ENCODE measurements at places on chromosomes 5 and 9. TPM values are rescaled to one million over a fixed set of nuclear protein-coding genes. Genes with fewer than 3 reads are reported as not detected.

GRCh38 chr5:157059093-157059539 is at the start of gene HAVCR1:
HAVCR1 (minus strand) TSS chr5:157059116; CDS start chr5:157057943, 1,173 bp downstream.
- DNase-seq: no peak

DNA sequence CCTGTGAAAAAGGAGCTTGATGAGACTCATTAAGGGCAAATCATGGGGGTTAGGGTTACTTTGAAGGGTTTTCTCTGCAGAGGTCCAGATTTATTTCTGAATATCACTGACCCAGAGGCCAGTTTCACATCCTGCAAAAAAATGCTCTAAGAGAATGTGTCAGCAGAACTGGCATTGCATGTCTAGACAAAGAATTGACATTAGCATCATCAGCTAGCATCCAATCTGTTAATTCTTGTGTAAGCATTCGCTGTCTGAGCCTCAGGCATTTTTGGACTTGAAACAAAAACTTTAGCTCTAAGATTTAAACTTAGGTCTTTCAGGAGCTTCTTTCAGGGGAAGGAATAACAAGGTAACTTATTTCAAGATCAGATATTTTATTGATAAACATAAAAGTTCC is 187.9 kb upstream of the ELL2 start:
- DNase-seq: no peak

DNA sequence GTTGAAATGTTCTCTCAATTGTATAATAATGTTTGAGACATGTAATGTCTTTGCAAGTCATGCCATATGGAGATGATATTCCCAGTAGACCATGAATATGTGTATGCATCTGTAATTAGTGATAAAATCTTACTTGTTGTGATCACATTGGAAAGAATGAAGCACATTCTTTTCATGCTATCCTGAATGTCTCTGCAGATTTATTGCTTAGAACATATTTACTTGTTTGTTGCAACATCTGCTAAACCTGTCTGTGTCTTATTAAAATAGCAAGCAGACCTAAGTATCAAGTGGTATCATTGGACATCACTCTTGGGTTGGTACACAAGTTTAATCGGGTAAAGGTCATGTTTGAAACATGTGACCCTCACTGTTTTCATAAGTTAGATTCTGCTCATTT is 265.5 kb upstream of the CD180 start:
- no peak for DNase-seq

GRCh38 chr5:150103678-150104549 is 17.6 kb upstream of the CSF1R start:
- DNase-seq: peak; percentile 7

The DNAH5 gene
- total RNA-seq: 0.41 TPM

DNA sequence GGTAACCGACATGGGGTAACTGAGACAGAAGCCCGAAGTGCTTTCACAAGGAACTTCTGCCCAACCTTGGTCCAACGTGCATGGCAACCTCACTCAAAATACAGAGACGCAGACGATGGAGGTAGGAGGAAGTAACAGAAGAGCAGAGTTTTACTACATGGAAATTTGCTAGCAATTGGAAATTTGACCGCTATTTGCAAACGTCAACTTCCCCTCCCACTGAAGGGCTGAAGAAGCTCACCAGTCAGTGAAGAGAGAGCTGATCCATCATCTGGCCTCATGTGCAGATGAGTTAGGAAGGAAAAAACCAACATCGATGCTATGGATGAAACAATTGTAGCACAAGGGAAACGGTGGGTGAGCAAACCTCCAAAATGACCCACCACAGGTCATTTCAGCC is 196.7 kb downstream of the RGS3 start:
- no peak for DNase-seq

DNA sequence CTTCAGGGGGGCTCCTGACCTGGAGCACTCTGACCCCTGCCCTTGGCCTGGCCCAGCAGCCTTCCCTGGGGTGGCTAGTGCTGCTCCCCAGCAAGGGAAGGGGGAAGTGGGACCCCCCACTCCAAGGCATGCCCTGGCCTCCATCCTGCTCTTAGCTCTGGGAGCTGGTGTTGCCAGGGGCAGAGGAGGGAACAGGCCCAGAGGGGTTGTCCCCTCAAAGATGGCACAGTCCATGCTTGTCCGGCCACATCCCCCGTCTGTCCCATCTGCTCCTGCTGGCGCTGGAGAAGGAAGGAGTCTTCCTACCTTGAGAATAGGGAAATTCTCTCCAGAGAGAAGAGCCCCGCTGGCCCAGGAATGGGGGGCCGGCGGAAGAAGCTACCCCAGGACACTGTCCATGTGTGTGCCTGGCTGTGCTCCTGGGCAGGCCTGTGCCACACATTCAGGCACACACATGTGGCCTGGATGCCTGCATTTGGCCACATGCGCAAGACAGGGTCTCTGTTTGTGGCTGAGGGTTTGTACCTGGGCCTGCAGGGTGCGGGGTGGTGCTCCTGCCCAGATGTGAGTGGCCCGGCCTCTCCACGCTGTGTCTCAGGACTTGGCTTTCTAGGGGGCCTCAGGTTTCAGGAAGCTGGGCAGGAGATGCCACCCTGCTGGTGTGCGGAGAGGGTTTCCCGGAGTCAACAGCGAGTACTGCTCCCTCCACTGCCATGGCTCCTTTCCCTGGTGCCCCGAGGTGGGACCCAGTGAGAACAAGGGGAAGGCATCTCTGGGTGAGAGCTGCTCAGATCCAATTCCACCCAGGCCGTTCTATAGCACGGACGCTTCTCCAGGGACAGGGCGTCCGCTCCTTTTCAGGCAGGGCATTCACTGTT is 247.1 kb downstream of the PBX3 start:
- DNase-seq: peak; percentile 36
